ENCODE measurements at places on chromosomes 5 and 9.

DNA sequence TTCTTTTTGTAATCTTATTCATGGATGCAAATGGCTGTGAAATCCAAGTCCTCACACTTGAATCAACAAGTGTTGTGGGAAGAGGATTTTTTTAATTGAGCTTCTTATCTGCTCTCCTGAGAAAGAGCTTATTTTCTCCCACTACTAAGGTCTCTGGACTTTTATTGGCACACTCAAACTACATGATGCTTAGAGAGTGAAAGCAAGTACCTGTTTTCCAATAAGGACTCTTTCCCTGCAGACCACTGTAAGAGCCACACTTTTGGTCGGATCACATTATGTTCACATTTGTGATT lies 546.4 kb upstream of the ARRDC3 start:
- DNase-seq = no peak

GRCh38 chr5:14702238-14702839 lies 37.8 kb downstream of the OTULIN start:
- DNase-seq = no peak

GRCh38 chr9:138072897-138073296 lies 195.3 kb downstream of the CACNA1B start:
- DNase-seq = no peak

GRCh38 chr5:60402161-60402785 lies 297.7 kb downstream of the DEPDC1B start:
- DNase-seq = no peak

DNA sequence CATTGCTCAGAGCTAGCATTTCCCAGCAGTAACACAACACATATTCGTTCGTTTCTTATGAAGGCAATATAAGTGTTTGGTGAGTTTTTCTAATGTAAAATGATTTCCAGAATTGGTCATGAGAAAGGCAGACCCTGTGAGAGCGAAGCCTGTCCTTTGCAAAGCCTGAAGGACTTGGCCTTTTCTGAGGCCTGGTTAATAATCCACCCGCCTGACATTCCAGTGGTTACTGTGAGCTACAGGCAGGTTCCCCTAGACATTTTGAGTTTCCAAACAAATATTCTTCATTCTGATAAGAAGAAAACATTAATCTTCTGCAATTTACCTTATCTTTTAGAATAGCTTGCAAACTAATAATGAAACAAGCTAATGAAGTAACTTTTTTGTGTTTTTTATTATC lies 38.0 kb downstream of the ADAMTS16 start:
- DNase-seq = no peak

- no peak for DNase-seq
These were observed 80.5 kb downstream of the PAPPA start for GRCh38 chr9:116234081-116234480.

GRCh38 chr9:2027543-2028160 lies 12.5 kb downstream of the SMARCA2 start:
- DNase-seq = no peak

DNA sequence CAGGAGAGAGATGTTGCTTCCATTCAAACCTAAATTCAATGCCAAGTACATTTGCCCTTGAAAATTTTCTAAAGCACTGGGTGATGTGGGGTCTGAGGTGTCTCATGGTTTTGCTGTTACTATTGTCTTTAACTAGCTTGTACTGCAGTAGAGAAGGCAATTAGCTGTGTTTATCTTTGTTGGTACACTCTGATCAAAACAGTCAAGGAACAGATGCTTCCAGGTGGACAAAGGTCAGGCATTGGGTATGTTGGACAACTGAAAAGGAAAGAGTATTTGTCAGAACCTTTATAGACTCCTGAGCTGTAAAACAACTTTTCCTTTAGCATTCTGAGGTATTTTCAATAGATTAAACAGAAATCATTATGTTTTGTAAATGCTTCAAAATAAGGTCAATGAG lies 2228.7 kb upstream of the WWC1 start:
- no peak for DNase-seq

DNA sequence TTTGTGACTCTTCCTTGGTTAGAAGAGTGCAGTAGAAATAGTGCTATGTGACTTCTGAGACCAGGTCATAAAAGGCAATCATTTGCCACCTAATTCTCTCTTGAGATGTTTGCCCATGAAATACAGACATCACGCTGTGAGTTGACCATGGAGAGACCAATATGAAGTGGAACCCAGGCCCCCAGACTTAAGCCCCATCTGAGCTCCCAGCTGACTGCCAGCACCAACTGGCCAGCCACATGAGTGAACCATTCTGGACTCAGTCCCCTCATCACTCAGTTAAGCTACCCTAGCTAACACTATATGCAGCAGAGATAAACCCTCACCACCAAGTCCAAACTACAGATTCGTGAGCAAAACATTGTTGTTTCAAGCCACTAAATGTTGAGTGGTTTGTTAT lies 60.7 kb upstream of the NIPBL start:
- DNase-seq = no peak

GRCh38 chr9:135002336-135002735 lies 84.6 kb upstream of the FCN1 start:
- DNase-seq = no peak

DNA sequence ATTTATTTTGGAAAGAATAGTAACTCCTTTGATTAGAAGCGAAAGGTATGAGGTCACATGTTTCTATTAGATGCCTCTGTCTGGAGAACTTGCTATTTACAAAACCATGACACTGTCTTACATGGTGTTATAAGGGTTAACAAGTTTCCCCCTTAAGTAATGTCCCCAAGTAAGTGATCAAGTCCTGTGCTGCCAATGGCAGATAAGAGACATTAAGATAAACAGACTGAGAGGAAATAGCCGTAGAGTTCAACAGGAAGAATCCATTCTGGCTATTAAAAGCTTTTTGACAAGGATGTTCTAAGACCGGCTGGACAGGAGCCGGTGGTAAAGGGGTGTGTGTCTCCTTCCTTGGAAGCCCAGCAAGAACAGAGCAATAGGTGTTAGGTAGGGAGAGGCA lies 257.5 kb downstream of the GADD45G start:
- DNase-seq = no peak

DNA sequence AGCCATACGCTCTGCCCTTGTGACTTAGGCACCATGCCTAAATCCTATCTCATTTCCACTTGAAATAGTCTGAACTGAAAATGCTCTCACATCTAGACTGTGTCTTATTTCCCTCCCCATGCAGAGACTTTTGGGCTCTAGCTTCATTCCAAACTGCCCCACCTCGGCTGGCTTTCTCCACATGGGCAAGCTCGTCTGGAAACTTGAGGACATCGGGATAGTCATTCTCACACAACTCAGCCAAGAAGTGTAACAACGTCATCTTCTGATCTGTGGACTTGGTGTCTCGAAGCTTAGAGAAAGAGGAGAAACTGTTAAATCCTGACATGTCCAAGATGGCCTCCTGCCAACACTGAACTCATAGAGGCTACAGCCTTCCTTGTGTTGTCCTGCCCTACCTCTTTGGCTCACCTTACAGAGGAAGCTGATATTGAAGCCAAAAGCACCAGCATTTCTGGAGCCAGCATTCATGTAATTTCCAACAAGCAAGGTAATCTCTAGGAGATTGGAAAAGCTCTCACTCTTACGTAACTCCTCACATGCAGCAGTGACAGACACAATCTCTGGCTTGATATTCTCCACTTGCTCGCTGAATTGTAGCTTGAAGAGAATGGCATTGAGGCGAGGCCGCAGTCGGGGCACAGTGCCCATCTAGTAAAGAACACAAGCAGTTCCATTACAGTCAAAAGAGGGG lies 39.6 kb downstream of the PCDHGC5 start:
- no peak for DNase-seq

GRCh38 chr5:86878250-86878649 lies 260.5 kb downstream of the COX7C start:
- no peak for DNase-seq

- no peak for DNase-seq
These were observed 495.8 kb upstream of the RORB start for GRCh38 chr9:74001382-74001781.

- no peak for DNase-seq
These were observed 45.5 kb upstream of the ANKRD33B start for GRCh38 chr5:10518347-10518746.

- no peak for DNase-seq
These were observed 8.3 kb downstream of the SHB start for GRCh38 chr9:38060681-38061080.

- no peak for DNase-seq
These were observed 815.4 kb upstream of the DMAC1 start for GRCh38 chr9:8614926-8615440.

DNA sequence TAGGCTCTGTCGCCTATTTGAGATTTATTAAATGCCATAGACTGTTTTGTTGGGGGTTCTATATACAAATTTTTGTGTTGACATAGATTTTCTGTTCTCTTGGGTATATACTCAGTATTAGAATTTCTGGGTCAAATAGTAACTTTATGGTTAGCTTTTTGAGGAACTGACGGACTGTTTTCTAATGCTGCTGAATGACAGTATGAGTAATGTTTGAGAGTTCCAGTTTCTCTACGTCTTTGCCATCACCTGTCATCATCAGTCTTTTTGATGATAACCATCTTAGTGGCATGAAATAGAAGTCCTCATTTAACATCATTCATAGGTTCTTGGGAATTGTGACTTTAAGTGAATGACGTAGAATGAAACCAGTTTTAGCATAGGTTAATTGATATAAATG lies 60.1 kb downstream of the CCDC171 start:
- no peak for DNase-seq

DNA sequence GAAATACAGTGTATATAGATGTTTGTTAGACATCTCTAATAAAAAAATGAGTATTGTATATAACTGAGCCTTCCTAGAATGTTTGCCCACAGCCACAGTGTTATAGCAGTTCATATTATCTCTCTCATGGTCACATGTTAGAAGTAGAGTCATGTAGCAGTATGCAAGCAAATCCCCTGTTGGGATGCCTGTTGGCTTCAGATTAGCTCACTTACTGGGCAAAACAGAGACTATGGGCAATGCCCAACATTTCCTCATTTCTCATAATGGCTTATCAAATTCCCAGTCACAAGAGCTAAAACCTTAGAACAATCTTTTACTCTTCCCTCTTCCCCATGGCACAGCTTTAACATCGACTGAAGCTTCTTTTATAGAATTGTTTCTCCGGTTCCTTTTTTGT lies 27.0 kb upstream of the PDCD1LG2 start:
- no peak for DNase-seq

- DNase-seq = no peak
These were observed 55.2 kb upstream of the DMAC1 start for GRCh38 chr9:7854763-7855162.

- no peak for DNase-seq
These were observed 76.2 kb upstream of the ZFAND5 start for GRCh38 chr9:72440992-72441847.

- DNase-seq = no peak
These were observed 234.5 kb upstream of the SLC24A2 start for GRCh38 chr9:20023210-20023905.

- DNase-seq = no peak
These were observed 38.3 kb downstream of the ANKRD33B start for GRCh38 chr5:10602031-10602806.

GRCh38 chr9:22215521-22215920 lies 206.4 kb upstream of the CDKN2B start:
- no peak for DNase-seq

DNA sequence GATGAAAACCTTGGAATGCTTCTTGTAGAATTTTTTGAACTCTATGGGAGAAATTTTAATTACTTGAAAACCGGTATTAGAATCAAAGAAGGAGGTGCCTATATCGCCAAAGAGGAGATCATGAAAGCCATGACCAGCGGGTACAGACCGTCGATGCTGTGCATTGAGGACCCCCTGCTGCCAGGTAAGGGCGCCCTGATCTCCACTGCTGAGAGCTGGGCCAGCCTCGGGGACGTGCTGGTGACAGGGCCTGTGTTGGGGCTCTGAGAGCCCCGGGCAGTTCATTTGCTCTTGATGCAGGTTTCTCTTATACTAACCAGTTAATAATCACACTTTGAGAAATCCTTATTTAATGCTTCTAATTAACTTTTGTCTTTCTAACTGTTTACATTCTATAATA lies 33.0 kb downstream of the TENT4A start:
- DNase-seq = no peak

GRCh38 chr5:4212071-4212739 lies 616.6 kb downstream of the IRX1 start:
- no peak for DNase-seq

GRCh38 chr5:150779397-150780186 lies 1.0 kb downstream of the SMIM3 start:
- DNase-seq = no peak

- DNase-seq = no peak
These were observed 86.6 kb downstream of the GNA14 start for GRCh38 chr9:77561331-77562018.

- no peak for DNase-seq
These were observed 220.1 kb downstream of the PIK3R1 start for GRCh38 chr5:68435611-68436010.

GRCh38 chr9:35748242-35748857 lies 678 bp downstream of the GBA2 start:
- DNase-seq = no peak

DNA sequence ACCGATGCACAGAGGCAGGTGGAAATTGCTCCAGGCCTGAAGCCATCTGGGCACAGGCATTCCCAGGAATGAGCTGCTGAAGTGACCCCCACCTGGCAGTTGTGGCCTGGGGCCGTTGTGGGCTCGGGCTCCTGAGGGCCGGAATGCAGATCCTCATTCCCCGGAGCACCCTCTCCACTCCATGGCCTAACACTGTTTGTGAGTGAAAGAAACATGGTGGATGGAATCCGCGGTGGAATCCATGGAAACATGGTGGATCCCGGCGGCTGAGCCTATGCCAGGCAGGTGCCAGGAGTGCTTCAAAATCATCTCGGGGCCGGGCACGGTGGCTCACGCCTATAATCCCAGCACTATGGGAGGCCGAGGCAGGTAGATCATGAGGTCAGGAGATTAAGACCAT lies 3.6 kb upstream of the SARDH start:
- no peak for DNase-seq

DNA sequence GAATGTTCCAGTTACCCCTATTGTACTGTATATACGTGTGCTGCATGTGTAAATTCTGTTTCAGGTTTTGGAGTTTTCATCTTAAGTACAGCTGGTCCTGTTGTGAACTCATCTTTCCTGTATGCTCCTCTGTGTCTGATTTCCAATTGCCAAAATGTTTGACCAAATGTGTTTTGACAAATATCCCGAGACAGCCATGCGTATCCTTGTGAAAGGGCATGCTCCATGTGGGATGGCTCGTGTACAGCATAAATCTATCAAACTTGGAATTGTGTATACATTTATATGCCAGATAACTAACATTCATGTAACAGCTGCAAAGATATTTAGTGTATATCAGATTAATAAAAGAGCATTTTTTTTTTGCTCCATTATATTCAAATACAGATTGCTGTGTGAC lies 69.5 kb upstream of the IQGAP2 start:
- DNase-seq = no peak

GRCh38 chr5:71743155-71743554 lies 24.1 kb downstream of the CARTPT start:
- DNase-seq = no peak

GRCh38 chr9:112124156-112124555 lies 50.9 kb downstream of the SUSD1 start:
- no peak for DNase-seq

- no peak for DNase-seq
These were observed 117.6 kb upstream of the HMHB1 start for GRCh38 chr5:143694357-143694756.

Data from stimulated activated CD4-positive, alpha-beta T cell treated with anti-CD3 and anti-CD28 coated beads, Interleukin-1b, Interleukin-23, amount 100 ng/mL, for 1 hour (primary cell).